ENCODE measurements at places on chromosomes 11 and 22.

DNA sequence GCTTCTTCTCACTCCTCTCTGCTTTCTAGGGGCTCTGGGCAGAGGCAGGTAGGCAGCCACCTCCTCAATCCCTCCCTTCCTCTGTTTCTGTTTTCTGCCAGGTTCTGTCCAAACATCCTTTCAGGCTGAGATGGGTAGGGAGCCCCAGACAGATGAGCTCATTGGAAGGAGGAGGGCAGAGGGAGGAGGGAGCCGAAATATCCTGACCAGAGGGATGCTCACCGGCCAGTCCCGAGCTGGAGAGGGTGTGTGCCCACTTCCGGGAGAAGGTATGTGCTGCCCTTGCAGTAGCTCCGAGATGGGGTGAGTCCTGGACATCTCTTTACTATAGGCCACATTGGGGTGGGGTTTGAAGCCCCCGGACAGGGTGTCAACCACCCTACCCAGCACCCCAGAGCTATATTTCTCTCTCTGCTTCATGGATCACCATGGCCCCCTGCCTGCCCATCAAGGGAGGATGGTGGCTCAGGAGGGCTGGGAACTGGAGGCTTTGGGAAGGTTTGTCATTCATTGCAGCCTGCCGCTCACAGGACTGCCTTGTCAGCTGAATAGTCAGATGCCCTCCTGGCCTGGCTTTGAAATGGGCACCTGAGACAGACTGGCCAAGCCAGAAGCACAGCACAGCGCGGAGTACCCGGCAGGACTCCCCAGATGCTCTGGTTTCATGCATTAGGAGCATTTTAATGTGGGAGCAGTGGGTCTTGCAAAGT, 4.7 kb upstream of the SCN4B start:
- no peak for DNase-seq

- DNase-seq: peak; percentile 4
These were observed 421.6 kb downstream of the METTL15 start for GRCh38 chr11:28529540-28530410.

DNA sequence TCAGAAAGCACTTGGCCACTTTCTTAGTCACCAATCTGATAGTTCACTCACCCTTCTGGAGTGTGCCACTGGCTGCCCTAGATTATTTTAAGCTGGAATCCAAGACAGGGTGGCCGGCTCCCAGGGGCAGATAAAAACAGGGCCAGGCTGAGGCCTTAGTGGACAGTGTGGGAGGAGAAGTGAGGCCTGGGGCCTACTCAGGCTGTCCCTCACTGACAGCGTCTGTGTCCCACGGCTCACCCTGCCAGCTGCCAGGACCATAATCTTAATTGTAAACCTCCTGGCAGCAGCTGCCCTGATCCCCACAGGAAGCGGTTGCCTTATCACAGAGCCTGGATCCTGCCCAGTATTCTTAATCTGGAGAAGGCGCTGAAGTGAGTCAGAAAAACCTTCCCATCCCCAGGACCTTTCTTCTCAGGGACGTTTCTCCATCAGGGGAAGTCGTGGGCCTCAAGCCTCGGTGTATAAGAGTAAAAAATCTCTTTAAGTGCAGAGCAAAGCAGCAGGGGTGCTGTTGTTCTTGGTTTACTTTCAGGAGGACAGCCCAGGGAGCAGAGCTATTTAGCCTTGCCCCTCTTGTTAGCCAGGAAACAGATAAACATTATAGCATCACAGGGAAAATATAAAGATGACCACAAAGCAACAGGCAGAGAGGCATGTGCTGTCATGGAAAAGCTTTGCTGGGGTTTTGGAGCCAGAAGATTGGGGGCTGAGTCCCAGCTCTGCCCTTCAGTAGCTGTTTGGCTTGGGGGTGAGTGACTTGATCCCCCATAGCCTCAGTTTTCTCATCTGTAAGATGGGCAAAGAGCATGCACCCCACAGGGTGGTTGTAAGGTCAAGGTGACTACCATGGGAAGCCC, 39.6 kb downstream of the TSPAN18 start:
- DNase-seq: no peak

GRCh38 chr11:60870276-60870675, 2.9 kb downstream of the ZP1 start:
- no peak for DNase-seq

GRCh38 chr11:62999649-63000048, 14.9 kb upstream of the SLC22A6 start:
- no peak for DNase-seq

DNA sequence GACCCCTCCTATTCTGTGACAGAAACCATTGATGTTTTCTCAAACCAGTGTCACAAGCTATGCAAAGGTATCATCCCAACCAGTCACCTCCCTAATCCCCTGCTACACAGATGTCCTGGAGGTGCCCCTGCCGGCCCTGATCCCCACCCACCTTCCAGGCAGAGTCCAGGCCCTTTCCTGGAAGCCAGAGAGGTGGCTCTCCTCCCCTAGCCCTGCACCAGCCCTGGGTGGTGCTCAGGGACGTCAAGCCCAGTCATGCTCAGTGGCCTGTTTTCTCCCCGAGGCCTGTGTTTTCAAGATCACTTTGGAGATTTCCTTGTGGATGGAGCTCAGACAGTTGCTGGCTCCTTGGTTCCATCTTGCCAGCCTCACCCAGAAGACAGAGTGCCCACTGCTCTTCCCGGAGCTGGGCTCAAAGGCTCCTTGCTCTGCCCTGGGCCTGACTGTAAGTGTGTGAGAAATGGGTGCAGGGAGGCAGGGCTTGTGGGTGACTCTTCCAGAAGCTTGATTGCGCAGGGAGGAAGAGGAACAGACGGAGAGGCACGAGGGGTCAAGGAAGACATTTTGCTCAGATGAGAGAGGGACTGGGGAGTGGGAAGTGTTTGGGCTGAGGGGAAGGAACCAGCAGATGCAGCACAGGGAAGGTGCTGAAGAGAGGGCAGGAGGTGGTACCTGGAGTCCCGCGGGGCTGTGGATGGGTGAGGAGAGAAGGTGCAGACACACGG, 11.3 kb downstream of the P2RY6 start:
- no peak for DNase-seq

DNA sequence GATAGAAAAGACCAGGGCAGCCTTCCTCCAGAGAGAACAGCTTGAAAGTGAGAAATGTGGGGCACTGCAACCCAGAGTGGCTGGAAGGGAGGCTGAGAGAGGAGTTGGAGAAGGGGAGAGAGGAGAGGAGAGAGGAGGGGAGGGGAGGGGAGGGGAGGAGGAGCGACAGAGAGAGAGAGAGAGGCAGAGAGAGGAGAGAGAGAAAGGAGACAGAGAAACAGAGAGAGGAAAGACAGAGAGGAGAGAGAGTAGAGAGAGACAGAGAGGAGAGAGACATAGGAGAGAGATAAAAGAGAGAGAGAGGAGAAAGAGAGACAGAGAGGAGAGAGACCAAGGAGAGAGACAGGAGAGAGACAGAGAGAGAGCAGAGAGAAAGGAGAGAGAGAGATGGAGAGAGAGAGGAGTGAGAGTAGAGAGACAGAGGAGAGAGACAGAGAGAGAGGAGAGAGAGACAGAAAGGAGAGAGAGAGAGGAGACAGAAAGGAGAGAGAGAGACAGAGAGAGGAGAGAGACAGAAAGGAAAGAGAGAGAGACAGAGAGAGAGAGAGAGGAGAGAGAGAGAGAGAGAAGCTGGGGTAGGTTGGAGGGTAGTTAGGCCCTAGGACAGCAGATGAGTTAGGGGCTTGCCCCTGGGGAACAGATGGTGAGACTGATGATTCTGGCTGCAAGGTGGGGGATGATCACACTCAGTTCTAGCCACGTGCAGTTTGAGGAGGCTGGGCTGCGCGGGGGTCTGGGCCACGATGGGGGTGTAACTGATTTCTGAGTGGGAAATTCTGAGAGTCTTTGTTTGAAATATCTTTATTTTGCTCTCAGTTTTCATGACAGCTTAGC, 8.5 kb upstream of the SCYL1 start:
- DNase-seq: no peak

GRCh38 chr11:8111636-8112035, 30.6 kb downstream of the TUB start:
- no peak for DNase-seq
